ENCODE measurements at places on chromosomes 3 and 15. TPM values are rescaled to one million over a fixed set of nuclear protein-coding genes. Genes with fewer than 3 reads are reported as not detected.

GRCh38 chr15:64544450-64544849 lies 84.1 kb downstream of the ZNF609 start:
- no peak for DNase-seq

Gene ZNF619
- 2.5 TPM for total RNA-seq

GRCh38 chr3:26655231-26655630 lies 32.7 kb downstream of the LRRC3B start:
- DNase-seq, result no peak

DNA sequence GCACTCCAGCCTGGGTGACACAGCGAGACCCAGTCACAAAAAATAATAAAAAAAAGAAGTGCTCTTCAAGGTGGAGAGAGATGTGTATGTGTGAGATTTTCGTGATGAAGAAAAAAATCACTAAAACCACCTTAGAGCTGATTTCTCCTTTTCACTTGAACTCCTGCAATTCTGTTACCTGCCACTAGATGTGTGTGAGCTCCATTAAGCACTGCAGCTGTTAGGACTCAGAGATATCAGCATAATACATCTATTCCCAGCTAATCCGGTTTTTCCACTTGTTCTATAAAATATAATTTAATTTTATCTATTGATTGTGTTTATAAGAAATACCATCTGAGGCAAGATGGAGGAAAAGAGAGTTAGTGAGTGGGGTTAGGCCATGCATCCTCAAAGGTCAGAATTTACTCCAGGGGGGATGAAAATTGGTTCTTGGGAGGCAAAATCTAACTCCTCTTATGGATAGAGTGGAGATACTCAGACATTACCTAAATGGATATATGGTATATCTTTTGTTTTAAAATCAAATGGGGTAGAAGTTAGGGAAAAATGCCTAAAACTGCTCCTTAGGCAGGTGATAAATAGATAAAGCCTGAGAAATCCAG lies 152.7 kb downstream of the IL20RB start:
- DNase-seq, result no peak

Gene CIB2
- total RNA-seq, result 0.56 TPM

Gene CKMT1A
- total RNA-seq, result not detected

DNA sequence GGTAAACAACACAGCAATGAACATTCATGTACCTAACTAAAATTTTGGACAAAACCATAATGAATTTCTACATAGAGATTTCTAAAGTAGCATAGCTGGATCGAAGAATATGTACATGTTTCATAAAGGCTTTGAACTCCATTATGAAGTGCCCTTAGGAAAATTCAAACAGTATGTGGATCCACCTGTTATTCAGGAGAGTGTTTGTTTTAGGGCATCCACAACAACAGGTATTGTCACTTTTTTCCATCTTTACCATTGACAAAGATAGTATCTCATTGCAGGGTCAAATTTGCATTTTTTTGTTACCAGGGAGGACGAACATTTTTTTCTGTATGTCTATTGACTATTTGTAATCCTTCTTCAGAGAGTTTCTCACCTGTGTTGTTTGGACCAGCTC lies 75.0 kb downstream of the COL6A5 start:
- DNase-seq, result no peak

GRCh38 chr3:49461443-49462171 lies 8.5 kb upstream of the DAG1 start:
- no peak for DNase-seq

DNA sequence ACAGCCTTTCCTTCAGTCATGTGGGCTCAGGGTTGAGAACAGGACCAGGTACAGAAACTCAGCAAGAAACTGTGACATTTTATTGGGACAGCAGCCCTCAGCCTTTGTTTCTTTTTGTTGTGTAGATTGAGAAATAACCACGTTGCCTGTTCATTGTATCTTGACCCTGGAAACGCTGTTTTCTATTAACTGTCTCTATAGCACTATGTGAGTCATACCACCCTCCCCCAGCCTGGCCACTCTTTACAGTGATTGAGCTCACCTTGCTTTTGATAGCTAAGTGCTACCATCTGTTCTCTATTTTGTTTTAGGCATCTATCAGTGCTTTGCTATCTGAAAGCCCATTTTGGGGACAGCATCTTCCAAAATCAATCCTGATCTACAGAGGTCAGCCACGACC lies 127.9 kb downstream of the CD47 start:
- DNase-seq, result no peak

Gene PCOLCE2
- total RNA-seq, result 1.8 TPM

DNA sequence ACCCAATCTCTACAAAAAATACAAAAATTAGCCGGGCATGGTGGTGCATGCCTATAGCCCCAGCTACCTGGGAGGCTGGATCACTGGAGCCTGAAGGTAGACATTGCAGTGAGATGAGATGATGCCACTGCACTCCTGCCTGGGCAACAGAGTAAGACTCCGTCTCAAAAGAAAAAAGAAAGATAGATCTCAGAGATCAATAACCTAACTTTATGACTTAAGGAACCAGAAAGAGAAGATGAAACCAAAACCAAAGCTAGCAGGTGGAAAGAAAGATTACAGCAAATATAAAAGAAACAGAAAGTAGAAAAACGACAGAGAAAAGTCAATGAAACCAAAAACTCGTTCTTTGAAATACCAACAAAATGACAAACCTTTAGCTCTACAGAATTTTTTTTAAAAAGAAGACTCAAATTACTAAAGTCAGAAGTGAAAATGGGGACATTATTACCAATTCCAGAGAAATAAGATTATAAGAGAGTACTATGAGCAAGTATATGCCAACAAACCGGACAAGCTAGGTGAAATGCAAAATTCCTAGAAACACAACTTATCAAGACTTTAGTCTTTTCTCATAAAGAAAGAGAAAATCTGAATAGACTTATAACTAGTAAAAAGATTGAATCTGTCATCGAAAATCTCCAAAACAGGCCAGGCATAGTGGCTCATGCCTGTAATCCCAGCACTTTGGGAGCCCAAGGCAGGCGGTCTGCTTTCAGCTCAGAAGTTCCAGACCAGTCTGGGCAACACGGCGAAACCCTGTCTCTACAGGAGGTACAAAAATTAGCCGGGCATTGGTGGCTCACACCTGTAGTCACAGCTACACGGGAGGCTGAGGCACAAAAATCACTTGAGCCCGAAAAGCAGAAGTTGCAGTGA lies 35.0 kb downstream of the ACAP2 start:
- DNase-seq, result no peak

Gene SCG3
- not detected for total RNA-seq

DNA sequence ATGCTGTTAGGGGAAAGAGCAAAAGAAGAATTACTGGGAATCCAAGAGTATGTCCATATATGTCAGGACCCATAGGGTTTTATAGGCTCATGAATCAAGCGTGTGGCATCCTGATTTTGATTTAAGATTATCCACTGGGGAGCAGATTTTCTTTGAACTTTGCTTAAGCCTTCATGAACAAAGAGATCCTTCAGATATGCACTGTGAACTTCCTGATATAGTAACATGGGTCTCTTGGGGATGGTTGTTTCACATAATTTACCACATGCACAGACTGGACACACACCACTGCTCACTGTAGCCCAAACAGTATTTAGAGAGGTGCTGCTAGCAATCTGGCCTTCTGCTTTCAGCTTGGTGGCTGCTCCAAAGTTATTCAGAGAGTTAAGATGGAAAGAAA lies 200.9 kb upstream of the ZPLD1 start:
- DNase-seq, result no peak

Gene COL7A1
- total RNA-seq, result 1.0 TPM

DNA sequence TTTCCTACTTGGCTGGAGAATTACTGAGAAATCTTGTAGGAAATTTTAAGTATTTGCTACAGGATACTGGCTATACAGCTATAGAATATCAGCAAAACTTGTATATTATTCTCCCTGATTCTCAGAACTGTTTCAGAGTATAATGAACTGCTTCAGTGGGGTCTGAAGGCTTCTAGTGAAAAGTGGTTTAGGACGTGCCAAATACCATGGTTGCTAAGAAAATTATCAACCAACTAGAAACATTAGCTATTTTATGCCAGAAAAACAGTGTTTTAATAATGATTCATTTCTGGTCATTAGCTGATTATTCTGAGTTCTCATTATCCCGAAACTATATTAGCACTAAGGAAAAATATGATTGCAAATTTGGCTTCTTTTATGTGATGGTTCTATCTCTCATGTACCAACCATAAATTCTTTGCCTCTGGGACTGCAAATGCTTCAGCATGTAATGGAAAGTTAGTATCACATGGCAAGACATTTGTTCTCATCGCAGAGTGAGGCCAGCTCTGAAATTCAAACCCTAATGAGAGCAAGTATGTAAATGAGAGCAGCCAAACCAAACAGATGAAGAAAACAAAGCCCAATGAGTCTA lies 11.0 kb upstream of the TSC22D2 start:
- DNase-seq, result no peak

DNA sequence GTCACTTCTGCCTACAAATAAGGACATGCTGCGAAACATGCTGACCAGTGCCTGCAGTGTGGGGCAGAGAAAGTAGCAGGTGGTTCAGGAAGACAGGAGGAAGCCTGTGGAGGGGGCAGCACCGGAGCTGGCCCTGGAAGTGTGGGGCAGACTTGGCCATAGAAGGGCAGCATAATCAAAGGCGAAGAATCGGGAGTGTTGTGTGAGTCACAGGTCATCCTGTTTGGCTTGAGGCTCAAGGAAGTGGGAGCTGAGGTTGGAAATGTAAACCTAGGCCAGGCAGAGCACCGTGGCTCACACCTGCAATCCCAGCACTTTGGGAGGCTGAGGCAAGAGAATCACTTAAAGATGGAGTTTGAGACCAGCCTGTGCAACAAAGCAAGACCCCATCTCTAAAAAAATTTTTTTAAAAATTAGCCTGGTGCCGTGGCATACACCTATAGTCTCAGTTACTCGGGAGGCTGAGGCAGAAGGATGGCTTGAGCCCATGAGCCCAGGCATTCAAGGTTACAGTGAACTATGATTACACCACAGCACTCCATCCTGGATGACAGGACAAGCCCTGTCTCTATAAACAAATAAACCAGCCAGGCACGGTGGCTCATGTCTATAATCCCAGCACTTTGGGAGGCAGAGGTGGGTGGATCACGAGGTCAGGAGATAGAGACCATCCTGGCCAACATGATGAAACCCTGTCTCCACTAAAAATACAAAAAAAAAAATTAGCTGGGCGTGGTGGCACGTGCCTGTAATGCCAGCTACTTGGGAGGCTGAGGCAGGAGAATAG lies 54.0 kb downstream of the FAM43A start:
- DNase-seq, result no peak

Gene PTPN9
- total RNA-seq, result 8.6 TPM

GRCh38 chr3:167626490-167626889 lies 27.3 kb downstream of the WDR49 start:
- no peak for DNase-seq

GRCh38 chr15:82056958-82057823 lies 11.4 kb upstream of the MEX3B start:
- no peak for DNase-seq

GRCh38 chr15:39451121-39451688 lies 129.7 kb upstream of the THBS1 start:
- DNase-seq, result no peak

- DNase-seq, result no peak
Measured at GRCh38 chr3:132800958-132801357, 78.7 kb upstream of the NPHP3 start.

GRCh38 chr3:156516961-156517360 lies 38.0 kb downstream of the SSR3 start:
- DNase-seq, result no peak

- DNase-seq, result no peak
Measured at GRCh38 chr3:117219296-117219695, 509.7 kb downstream of the TUSC7 start.

DNA sequence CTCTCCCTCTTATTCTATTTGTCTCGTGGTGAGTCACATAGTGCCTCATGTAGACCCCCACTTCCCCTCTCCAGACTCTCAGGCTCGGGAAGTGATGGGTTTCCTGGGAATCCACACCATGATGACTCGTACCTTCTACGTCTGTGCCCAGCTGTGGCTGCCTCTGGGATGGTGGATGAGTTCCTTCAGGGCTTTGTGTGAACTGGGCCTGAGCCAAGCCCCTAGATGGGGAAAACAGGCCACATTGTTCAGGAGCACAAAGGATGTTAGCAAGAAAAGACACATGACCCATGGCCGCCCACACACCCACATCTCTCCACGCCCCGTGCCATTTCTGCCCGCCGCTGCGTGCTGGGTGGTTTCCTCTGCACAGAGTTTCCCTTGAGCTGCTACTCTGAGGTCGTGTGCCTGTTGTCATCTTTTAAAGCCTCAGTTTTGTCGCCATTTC lies 10.5 kb downstream of the ISG20 start:
- no peak for DNase-seq

- DNase-seq, result no peak
Measured at GRCh38 chr3:184134746-184135148, 411 bp upstream of the EIF2B5 start.

Gene DPPA2
- total RNA-seq, result not detected

- no peak for DNase-seq
Measured at GRCh38 chr3:194970066-194970465, 284.4 kb downstream of the FAM43A start.

DNA sequence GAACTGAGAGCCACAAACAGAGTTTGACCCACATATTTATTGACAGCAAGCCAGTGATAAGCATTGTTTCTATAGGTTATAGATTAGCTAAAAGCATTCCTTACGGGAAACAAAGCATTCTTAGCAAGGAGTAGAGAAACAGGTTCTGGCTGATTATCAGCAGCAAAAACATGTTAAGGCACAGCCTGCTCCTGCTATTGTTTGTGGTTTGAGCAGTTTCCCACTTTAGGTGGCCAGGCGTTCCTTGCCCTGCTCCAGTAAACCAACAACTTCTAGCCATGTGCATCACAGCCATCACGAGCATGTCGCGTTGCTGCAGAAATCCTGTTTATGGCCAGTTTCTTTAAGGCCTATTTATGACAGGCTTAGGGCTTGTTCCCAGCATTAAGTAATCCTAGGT lies 44.7 kb upstream of the C2CD4B start:
- DNase-seq, result no peak

DNA sequence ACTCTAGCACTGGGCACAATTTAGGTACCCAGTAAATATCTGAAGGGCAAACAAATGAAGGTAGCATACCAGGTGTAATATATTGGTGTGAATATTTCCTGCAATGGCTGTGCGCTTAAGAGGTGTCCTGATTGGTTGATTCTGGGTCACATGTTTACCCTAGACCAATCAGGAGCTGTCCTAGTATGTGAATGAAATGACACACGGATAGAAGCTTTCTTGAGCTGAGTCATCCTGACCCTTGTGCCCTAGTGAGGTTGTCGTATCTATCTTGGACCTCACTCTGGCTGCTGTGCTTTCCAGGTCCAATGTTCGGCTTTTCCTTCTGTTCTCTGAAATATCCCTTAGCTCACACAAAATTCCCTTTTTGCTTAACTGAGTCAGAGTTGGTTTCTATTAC lies 58.1 kb upstream of the FOXP1 start:
- DNase-seq, result no peak
